ENCODE measurements at places on chromosomes 7 and 10.

- peak; percentile 92 for DNase-seq
Observed at GRCh38 chr7:37916673-37917660, at the start of gene SFRP4. Gene SFRP4, minus strand, starts transcription at chr7:37916817. Its CDS starts 280 bp downstream, at chr7:37916537.

DNA sequence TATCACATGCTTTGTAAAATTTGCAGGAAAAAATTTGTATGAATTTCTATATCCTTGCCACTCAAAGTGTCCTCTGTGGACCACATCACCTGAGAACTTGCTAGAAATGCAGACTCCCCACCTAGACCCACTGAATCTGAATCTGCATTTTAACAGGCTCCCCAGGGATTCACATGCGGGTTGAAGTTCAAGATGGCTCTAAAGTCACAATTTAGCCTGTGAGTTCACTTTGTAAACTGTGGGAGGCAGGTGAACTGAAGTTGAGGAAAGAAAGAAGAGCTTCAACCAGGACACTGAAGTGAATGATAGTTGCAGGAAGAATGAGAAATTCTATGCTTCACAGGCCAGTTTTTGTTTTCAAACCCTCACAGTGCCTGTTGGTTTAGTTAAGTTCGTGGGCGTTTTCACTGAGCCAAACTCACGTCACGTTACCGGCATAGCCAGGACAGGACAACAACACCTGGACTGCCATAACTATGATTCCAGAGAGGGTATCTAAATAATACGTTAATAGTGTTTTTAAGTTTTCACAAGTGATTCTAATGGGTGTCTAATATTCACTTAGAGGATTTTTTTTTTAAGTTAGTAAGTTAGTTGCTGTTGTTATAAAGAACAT is 240.0 kb downstream of the PHTF2 start:
- DNase-seq = no peak

DNA sequence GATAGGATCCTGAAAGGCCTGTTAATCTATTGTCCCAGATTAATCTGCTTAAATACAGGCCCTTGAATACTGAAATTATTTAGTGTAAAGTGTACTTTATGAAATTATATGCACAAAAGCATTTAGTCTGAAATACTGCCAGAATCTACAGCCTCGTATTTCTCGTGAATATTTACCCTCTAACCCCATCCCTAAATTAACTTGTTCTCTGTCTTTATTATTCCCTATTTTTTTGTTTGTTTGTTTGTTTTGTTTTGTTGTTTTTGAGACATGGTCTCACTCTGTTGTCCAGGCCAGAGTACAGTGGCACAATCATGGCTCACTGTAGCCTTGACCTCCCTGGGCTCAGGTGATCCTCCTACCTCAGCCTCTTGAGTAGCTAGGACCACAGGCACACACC is 2.7 kb upstream of the CPED1 start:
- DNase-seq = no peak

GRCh38 chr10:107657851-107658250 is 493.3 kb upstream of the SORCS1 start:
- no peak for DNase-seq

GRCh38 chr10:112304267-112304859 is 21.2 kb downstream of the TECTB start:
- DNase-seq = no peak

DNA sequence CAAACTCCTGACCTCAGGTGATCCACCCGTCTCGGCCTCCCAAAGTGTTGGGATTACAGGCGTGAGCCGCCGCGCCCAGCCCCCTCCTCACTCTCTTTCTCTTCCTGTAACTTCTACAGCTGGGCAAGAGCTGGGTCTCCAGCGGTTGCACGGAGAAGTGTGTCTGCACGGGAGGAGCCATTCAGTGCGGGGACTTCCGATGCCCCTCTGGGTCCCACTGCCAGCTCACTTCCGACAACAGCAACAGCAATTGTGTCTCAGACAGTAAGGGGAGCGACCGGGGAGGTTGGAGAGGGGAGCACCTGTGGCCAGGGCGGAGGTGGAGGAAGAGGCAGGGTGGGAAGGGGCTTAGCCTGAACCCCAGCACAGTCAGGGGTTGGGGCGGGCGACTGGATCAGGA is 41.4 kb downstream of the EPHB4 start:
- DNase-seq = no peak

DNA sequence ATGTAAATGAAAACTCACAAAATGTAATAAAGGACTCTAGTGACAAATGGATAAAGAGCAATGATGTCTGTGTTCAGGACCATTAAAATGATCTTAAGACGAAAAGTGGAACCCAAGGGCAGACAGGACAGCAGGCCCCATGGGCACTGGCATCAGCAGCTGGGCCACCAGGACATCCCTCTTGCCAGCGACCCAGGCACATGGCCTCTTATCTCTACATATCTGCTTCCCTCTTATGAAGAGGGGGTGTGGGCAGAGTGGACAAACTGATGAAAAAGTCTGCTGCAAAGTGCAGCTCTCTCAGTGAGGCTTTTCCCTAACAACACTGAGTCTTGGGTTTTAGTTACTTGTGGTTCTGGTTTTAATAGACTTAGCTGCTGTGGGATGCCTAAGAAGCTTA is 44.8 kb upstream of the ANKRD1 start:
- DNase-seq = no peak

- peak; percentile 4 for DNase-seq
Observed at GRCh38 chr10:103845972-103846371, 9.4 kb downstream of the SH3PXD2A start.

DNA sequence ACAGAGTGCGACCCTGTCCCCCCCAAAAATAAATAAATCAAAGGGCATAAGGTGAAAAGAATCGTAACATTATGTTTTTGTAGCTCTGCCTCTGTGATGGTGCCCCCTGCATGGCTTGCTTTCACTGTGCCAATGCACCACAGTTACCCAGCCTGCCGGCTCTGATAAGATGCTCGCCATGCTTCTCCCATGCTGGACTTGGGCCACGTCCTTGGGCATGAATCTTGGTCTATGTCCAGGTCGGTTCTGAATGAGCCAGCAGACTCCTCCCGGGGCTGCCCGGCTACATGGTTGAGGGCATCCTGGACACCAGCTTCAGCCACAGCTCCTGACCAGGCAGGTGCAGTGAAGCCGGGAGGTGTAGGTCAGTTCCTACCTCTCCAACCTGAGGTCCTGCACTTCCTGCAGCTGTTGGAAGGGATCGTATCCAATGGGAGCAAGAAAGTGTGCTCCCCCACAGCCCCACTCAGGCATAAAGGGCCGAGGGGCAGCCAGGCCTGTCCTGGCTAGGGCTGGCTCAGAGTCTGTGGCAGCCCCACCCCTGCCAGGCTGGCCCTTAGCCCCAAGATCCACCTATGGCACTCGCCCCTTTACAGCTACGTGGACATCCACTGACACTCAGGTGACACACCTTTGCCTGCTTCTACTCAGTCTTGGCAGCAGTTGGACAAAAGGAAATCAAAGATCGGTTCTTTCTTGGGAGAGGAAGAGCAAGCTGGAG is 34.1 kb downstream of the CHST3 start:
- DNase-seq = peak; percentile 58

DNA sequence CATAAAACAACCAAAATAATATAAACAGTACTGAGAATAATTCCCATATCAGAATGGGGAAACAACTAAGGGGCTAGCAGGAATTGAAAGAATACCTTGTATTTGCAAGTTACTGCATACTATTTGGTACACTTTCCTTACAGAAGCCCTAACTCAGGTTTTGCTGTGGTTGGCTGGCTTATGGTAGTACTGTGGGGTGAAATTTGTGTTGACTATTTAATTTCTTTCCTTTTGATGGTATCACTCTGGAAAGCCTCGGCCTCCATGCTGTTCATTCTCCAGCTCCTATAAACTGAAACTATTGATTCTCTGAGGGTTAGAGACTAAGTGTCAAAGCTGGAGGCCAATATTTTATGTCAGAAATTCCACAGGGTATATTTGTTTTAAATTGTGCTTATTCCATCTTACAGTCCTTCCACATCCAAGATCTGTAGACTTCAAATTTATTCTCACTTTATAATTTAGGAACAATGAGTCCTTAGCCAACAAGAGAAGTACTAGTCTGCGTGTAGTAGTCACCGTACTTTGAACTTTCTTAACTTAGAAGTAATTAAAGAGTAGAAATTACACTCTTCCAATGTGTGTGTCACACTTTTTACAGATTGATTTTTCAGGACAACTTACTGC is 13.4 kb downstream of the SKIDA1 start:
- no peak for DNase-seq

GRCh38 chr7:11182736-11183135 is 209.1 kb downstream of the PHF14 start:
- no peak for DNase-seq

DNA sequence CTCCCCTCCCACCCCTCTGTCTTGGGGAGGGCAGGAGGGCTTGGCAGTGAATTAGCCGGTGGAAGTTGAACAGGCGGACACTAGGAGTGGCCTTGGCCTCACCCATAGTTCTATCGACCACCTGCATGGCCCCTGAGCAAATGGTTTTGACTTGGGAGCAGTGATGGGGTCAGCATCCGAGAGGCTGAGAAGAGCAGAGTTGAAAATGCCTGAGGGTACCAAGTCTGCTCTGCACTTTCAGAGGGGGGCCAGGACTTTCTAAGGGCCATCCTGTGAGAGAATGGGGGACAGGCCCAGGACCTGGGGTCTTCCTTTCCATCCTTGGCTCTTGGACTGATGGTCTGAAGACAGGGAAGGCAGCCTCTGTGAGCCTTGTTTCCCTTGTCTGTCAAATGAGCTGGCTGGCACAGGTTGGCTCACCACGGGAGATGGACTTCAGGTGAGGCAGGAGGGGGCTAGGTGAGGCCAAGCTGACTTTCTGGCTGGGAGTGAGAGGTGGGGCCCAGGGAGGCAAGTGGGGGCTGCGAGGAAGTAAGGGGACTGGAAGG is 29.4 kb downstream of the CDH23 start:
- DNase-seq = no peak

DNA sequence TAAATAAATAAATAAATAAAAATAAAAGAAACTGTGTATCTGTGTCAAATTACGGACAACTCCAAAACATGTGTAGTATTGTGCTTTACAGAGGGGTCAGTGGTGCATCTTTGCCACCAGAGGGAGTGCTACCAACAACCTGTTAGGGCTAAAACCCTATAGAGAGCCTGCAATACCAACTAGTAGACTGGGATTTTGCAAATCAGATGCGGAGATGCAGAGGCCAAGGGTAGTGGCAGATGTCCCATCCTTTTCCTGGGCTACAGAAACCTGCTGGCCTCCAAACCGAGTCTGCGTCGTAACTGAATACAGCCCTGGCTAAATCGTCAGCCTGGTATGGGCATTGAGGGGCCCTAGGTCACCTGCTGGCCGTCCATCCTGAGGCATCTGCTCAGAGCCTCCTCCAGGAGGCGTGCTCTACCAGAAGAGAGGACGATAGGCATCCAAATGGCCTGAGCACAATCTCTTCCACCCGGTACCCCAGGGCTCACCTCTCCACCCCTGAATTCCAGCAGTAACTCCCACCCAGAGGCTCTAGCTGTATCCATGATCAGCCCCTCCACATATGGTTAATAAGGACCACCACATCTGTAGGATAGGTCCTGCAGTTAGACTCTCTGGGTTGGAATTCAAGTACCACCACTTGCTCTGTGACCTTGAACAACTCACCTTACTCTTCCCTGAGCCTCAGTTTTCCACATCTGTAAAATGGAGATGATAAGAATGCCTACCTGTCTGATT is 6.2 kb upstream of the RRP12 start:
- DNase-seq = no peak

GRCh38 chr7:135486261-135486920 is 23.5 kb downstream of the CNOT4 start:
- no peak for DNase-seq

GRCh38 chr10:17431871-17432311 is 22.5 kb downstream of the ST8SIA6 start:
- no peak for DNase-seq

DNA sequence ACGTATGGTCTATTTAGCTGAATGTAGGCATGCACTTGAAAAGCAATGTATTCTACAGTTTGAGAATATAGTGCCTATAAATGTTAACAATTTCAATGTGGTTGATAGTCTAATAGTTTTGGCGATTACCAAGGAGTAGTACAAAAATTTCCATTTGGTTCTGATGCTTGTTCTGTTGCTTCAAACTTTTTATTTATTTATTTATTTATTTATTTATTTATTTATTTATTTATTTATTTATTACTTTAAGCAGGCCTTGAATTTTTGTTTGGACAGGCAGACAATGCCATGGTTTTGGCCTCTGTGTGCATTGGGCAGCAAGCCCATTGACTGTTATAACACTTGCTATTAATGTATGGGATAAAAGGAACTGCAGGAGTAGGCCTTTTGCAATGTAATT is 36.5 kb upstream of the MALRD1 start:
- no peak for DNase-seq

- no peak for DNase-seq
Observed at GRCh38 chr10:16689696-16690095, 127.5 kb downstream of the RSU1 start.

DNA sequence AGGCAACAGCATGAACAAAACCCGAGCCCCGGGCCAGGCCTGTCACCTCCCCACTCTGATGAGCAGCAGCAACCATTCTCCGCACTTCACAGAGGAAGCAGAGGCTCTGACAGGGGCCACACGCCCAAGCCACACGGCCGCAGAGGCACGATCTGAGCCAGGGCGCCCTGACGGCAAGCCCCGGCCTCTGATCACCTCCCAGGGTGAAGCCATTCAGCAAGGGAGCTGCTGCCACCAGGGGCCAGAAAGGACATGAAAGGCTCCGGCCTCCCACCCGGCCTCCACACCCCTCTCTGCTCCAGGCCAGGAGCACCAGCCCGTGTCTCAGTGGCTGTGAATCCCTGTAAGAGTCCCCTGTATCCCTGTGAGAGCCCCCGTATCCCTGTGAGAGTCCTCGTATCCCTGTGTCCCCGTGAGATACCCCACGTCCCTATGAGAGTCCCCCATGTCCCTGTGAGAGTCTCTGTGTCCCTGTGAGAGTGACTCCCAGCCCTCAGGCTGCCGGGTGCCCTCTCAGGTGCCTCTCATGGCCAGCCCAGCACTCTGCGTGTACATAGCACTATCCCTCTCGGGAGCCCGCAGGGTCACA is 187.8 kb downstream of the MAD1L1 start:
- peak; percentile 20 for DNase-seq

- peak; percentile 18 for DNase-seq
Observed at GRCh38 chr10:13528123-13528874, 515 bp downstream of the BEND7 start.

- no peak for DNase-seq
Observed at GRCh38 chr7:31778296-31778695, 91.3 kb downstream of the PPP1R17 start.

GRCh38 chr10:110212119-110213006 is 5.0 kb downstream of the MXI1 start:
- no peak for DNase-seq

DNA sequence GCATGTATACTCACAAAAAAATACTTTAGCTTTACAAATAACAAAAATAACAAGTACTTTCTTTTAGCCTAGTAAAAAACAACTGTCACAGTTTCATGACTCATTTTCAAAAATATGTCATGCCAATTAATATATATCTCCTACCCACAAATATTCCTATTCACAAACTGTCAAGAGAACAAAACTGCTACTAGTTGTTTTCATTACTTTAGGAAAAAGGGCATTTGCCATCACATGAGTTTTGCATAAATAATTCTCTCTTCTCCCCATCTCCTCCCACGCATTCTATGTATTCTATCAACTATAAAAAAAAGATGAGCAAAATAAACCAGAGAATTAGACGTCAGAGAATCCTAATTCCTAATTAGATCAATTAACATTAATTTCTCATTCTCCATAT is 87.6 kb downstream of the PIP4K2A start:
- DNase-seq = no peak

- no peak for DNase-seq
Observed at GRCh38 chr10:11162828-11163599, 145.3 kb downstream of the CELF2 start.

GRCh38 chr10:32501906-32502305 is 56.0 kb downstream of the CCDC7 start:
- DNase-seq = no peak
